Uterine smooth muscle cell (primary cell): ENCODE measurements at places on chromosomes 3 and 15. TPM values are rescaled to one million over a fixed set of nuclear protein-coding genes. Genes with fewer than 3 reads are reported as not detected.

FSTL1 gene
- 588 and 921 TPM in 2 replicates for total RNA-seq

KCNMB2 gene
- 0.87 TPM in 1 of 2 replicates, not detected in the other for total RNA-seq

SATB1 gene
- total RNA-seq, result 14.9 and 21.5 TPM in 2 replicates

SERPINI1 gene
- 1.4 and 1.7 TPM in 2 replicates for total RNA-seq

IP6K1 gene
- 30.5 and 31.8 TPM in 2 replicates for total RNA-seq

WDR82 gene
- total RNA-seq, result 70.7 and 81.5 TPM in 2 replicates

MYZAP gene
- total RNA-seq, result 1.2 and 1.6 TPM in 2 replicates

MRAS gene
- total RNA-seq, result 39.2 and 73.6 TPM in 2 replicates

LIPH gene
- total RNA-seq, result under 0.01 TPM in 1 of 2 replicates, not detected in the other

WDR49 gene
- total RNA-seq, result under 0.01 and 0.25 TPM in 2 replicates

LNP1 gene
- total RNA-seq, result 3.0 and 5.8 TPM in 2 replicates

UTS2B gene
- total RNA-seq, result 0.37 and 1.00 TPM in 2 replicates

OR5K3 gene
- not detected in 2 replicates for total RNA-seq

ARHGEF26 gene
- 2.1 and 2.2 TPM in 2 replicates for total RNA-seq

IGSF10 gene
- total RNA-seq, result 0.33 and 0.37 TPM in 2 replicates

GOLGA6L4 gene
- 1.2 TPM in 2 replicates for total RNA-seq

GRK7 gene
- under 0.01 TPM in 1 of 2 replicates, not detected in the other for total RNA-seq

CSPG4 gene
- 101 and 122 TPM in 2 replicates for total RNA-seq

BCHE gene
- 8.2 and 13.4 TPM in 2 replicates for total RNA-seq

FBN1 gene
- total RNA-seq, result 481 and 802 TPM in 2 replicates

ERC2 gene
- total RNA-seq, result 0.55 and 0.75 TPM in 2 replicates

PLAAT1 gene
- 0.66 TPM in 1 of 2 replicates, not detected in the other for total RNA-seq

DNAH12 gene
- total RNA-seq, result under 0.01 and 0.12 TPM in 2 replicates

ZKSCAN7 gene
- total RNA-seq, result 5.5 and 7.4 TPM in 2 replicates

FGF7 gene
- total RNA-seq, result 264 and 355 TPM in 2 replicates

UBAP1L gene
- total RNA-seq, result 1.3 and 1.7 TPM in 2 replicates

MAP1A gene
- 89.7 and 90.5 TPM in 2 replicates for total RNA-seq

SEMA3F gene
- total RNA-seq, result 0.25 and 0.55 TPM in 2 replicates

ITGA11 gene
- total RNA-seq, result 2.8 and 13.0 TPM in 2 replicates

GRM2 gene
- under 0.01 TPM in 2 replicates for total RNA-seq

ARHGAP31 gene
- 5.1 and 5.8 TPM in 2 replicates for total RNA-seq

VPS18 gene
- total RNA-seq, result 51.7 and 59.8 TPM in 2 replicates

SPINK8 gene
- not detected in 2 replicates for total RNA-seq

CNTN6 gene
- total RNA-seq, result under 0.01 TPM in 1 of 2 replicates, not detected in the other

BCL2A1 gene
- 4.9 and 27.1 TPM in 2 replicates for total RNA-seq

TMEM62 gene
- total RNA-seq, result 17.2 and 26.3 TPM in 2 replicates

REC114 gene
- total RNA-seq, result not detected in 2 replicates

LRRC2 gene
- 1.9 and 7.4 TPM in 2 replicates for total RNA-seq

GALNT15 gene
- 3.4 and 4.6 TPM in 2 replicates for total RNA-seq

GRIP2 gene
- 0.22 and 0.37 TPM in 2 replicates for total RNA-seq

GP5 gene
- under 0.01 TPM in 1 of 2 replicates, not detected in the other for total RNA-seq

SHC4 gene
- total RNA-seq, result 1.5 and 1.7 TPM in 2 replicates

VPS33B gene
- 13.5 and 14.6 TPM in 2 replicates for total RNA-seq

ALDH1A2 gene
- 10.9 and 14.5 TPM in 2 replicates for total RNA-seq

TUSC7 gene
- total RNA-seq, result not detected in 2 replicates

A4GNT gene
- total RNA-seq, result not detected in 2 replicates

CCK gene
- 0.62 and 1.1 TPM in 2 replicates for total RNA-seq

EXD1 gene
- total RNA-seq, result 0.11 TPM in 1 of 2 replicates, not detected in the other

CPN2 gene
- total RNA-seq, result not detected in 2 replicates

SLC9C1 gene
- 0.12 and 0.22 TPM in 2 replicates for total RNA-seq
